ENCODE measurements at places on chromosomes 7 and 10. TPM values are rescaled to one million over a fixed set of nuclear protein-coding genes. Genes with fewer than 3 reads are reported as not detected.

The OR2A42 gene
- polyA plus RNA-seq, result not detected

The NKX1-2 gene
- 0.16 TPM for polyA plus RNA-seq

The WNT8B gene
- polyA plus RNA-seq, result not detected

The ENTPD1 gene
- polyA plus RNA-seq, result 4.6 TPM

The HOXA6 gene
- not detected for polyA plus RNA-seq

The NT5C3A gene
- 64.4 TPM for polyA plus RNA-seq

The EZH2 gene
- polyA plus RNA-seq, result not detected

The CACNB2 gene
- 102 TPM for polyA plus RNA-seq

The GPR26 gene
- 0.67 TPM for polyA plus RNA-seq

The VGF gene
- polyA plus RNA-seq, result 10.7 TPM

The GPNMB gene
- 8.7 TPM for polyA plus RNA-seq

The CLEC5A gene
- not detected for polyA plus RNA-seq

The MUC3A gene
- not detected for polyA plus RNA-seq

The BHLHA15 gene
- polyA plus RNA-seq, result not detected

The SLC29A4 gene
- 1.1 TPM for polyA plus RNA-seq

The CYP3A5 gene
- 0.42 TPM for polyA plus RNA-seq

The HILPDA gene
- polyA plus RNA-seq, result 9.1 TPM

The STEAP1 gene
- polyA plus RNA-seq, result 24.3 TPM

The MRPS24 gene
- polyA plus RNA-seq, result 288 TPM
